Type B pancreatic cell (in vitro differentiated cells): ENCODE measurements at places on chromosomes 4 and X. TPM values are rescaled to one million over a fixed set of nuclear protein-coding genes. Genes with fewer than 3 reads are reported as not detected.

The TAPT1 gene
- 25.3 and 34.8 TPM in 2 replicates for total RNA-seq

The FOXR2 gene
- not detected in 2 replicates for total RNA-seq

GRCh38 chrX:130139474-130140201 is 26.0 kb downstream of the AIFM1 start:
- no peak for DNase-seq

- no peak for DNase-seq
These were observed 68.6 kb downstream of the RXFP1 start for GRCh38 chr4:158590306-158590705.
